CD8-positive, alpha-beta memory T cell (primary cell): ENCODE measurements at places on chromosomes 5 and 9. TPM values are rescaled to one million over a fixed set of nuclear protein-coding genes. Genes with fewer than 3 reads are reported as not detected.

- DNase-seq: no peak
- no peaks in the 10 kb centered on the region for H3K36me3 ChIP-seq
- H3K27me3 ChIP-seq: no peaks in the 10 kb centered on the region
- no peaks in the 10 kb centered on the region for H3K4me1 ChIP-seq
- H3K27ac ChIP-seq: no peak overlapping the region
Measured at GRCh38 chr5:143135832-143136551, 267.5 kb downstream of the NR3C1 start.

- DNase-seq: no peak
- no peaks in the 10 kb centered on the region for H3K27me3 ChIP-seq
- no peak overlapping the region for H3K4me3 ChIP-seq
- H3K4me1 ChIP-seq: peaks cover 11% of the 10 kb centered on the region
- no peak overlapping the region for H3K27ac ChIP-seq
Measured at GRCh38 chr5:172688349-172689217, 47.5 kb downstream of the NEURL1B start.

ZNF454 gene
- total RNA-seq: not detected

ZNF366 gene
- not detected for total RNA-seq
